ENCODE measurements at places on chromosomes 7 and 10. TPM values are rescaled to one million over a fixed set of nuclear protein-coding genes. Genes with fewer than 3 reads are reported as not detected.

DNA sequence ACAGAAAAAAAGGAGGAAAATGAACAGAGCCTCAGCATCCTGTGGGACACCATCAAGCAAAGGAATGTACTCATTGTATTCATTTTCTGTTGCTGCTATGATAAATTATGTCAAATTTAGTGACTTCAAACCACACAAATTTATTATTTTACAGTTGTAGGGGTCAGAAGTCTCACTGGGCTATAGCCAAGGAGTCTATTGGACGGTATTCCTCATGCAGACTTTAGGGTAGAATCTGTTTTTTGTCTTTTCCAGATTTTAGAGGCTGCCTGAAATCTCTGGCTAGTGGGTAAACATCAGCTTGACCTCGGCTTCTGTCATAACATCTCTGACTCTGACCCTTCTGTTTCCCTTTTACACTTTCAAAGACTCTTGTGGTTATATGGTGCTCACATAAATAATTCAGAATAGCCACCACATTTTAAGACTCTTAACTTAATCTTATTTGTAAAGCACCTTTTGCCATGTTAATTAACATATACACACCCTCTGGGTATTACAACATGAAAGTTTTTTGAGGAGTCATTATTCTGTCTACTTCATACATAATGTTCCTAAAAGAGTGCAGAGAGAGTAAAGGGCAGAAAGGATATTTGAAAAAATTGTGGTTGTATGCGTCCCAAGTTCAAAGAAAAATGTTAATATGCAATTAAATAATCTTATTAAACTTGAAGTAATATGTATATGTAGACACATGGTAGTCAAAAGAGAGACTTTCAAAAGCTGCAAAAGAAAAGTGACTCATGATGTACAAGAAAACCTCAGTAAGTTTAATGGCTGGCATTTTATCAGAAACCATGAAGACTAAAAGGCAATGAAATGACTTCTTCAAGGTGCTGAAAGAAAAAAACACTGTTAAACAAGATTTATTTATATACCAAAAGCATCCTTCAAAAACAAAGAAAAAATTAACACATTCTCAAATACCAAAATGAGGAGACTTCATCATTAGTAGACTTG, 70.8 kb upstream of the MEOX2 start:
- no peak for DNase-seq

DNA sequence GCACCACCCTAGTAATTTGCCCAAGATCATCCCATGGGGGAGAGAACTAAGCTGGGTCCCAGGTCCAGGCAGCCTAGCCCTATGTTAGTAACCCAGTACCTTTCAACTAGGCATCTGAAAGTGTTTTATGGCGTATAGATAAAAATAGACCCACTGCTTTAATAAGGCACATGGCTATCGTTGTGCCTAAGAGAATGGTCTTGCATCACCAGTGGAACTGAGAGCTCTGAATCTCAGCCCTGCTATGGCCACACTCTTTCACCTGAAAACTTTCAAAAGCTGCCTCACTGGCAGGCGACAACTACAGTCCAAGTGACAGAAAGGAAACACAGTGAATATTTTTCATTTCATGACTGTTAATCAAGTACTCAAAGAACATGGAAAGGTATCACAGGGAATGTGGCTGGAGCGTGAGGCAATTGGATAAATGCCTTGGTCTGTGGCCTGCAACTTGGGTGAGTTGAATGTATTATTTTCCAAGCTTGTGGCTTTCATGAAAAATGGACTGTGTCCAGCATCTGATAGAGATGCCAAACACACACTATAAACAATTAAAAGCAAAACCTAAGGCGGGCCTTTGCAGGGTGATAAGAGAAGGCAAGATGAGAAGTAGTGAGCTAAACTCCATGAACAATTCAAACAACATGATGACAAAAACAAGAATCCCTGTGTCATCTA, 18.0 kb upstream of the SFMBT2 start:
- no peak for DNase-seq

- no peak for DNase-seq
Observed at GRCh38 chr10:133058331-133059092, 29.2 kb upstream of the ADGRA1 start.

DNA sequence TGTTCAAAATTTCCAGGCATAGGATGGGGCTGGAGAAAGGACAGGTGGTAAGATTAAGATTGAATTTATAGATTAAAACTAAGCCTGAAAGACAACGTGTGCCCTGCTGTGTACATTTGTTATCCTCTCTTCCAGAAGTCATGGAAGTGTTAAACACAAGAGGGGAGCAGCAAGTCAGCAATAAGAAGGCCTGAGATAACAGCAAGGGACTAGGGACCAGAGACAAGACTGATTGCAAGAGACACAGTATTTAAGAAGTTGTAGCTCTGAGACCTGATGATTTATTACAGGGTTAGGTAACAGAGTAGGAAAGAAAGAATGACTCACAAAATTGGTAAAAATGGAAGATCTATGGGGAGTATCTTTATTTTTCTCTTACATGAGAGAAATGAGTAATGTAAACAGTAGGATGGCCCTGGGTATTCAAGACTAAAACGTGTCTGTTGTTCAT, 55.7 kb upstream of the COL1A2 start:
- DNase-seq = no peak

GRCh38 chr10:63241841-63242281, 108.7 kb downstream of the NRBF2 start:
- no peak for DNase-seq

GRCh38 chr10:625333-625696, 64.2 kb downstream of the DIP2C start:
- peak; percentile 41 for DNase-seq

GDF2 gene
- not detected for total RNA-seq

All from lower lobe of right lung (tissue), 2 donors.